Stimulated activated CD4-positive, alpha-beta T cell treated with anti-CD3 and anti-CD28 coated beads, Interleukin-2, amount 100 ng/mL, for 24 hours (primary cell): ENCODE measurements at places on chromosomes 1 and 21.

GRCh38 chr1:64433747-64434146 lies 36.2 kb upstream of the CACHD1 start:
- no peak for DNase-seq

- no peak for DNase-seq
Observed at GRCh38 chr1:205150651-205151428, 29.1 kb upstream of the RBBP5 start.

DNA sequence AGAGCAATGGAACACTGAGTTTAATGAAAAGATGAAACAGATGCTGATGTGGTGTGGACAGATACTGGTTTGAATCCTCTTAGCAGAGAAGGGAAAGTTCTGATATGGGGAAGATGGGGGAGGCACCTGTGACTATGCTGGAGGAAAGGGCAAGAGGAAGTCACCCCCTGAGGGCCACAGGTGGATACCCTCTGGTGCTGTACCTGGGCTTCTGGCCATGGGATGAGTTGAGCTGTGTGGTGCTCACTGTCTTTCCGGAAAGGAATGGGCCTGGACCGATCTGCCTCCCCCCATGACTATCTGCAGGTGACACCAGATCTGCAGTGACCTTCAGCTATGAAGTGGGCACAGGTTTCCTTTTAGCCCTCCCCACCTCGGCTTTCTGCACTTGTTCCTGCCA lies 52.4 kb downstream of the IER5 start:
- no peak for DNase-seq

- no peak for DNase-seq
Observed at GRCh38 chr21:41183575-41183974, 15.6 kb downstream of the BACE2 start.

DNA sequence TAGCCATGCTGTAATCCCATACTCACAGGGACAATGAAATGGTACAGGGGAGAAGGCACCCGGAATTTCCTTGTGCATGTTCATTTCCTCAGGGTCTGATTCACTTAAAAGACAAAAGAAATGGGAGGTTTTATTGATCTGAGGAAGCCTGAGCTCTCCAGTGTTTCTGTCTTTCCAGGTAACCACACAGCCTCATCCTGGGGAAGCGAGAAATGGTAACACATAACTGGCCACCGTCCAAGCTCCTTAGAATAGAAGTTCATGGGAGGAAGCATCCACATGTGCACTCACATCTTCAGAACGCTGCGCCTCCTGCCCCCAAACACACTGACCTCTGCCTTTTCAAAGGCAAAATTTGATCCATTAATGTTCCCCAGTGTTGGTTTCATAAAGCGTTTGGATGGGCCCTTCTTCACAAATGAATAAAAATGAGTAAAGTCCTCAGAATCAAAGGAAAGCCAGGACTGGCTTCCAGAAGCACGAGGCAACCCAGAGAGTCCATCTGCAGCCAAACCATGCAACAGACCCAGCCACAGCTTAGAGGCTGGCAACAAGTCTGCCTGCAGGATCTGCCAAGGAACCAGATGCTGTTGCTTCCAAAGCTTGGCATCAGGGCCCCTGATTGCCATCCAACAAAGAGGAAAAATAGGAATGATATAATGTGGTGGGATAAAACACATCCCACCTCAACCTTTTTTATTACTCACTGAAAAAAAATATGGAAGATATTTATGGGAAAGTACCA lies 120.3 kb downstream of the ZBTB18 start:
- DNase-seq, result no peak

GRCh38 chr1:115988953-115989352 lies 12.6 kb downstream of the SLC22A15 start:
- DNase-seq, result no peak

- no peak for DNase-seq
Observed at GRCh38 chr1:95582191-95582590, 348.2 kb downstream of the RWDD3 start.

DNA sequence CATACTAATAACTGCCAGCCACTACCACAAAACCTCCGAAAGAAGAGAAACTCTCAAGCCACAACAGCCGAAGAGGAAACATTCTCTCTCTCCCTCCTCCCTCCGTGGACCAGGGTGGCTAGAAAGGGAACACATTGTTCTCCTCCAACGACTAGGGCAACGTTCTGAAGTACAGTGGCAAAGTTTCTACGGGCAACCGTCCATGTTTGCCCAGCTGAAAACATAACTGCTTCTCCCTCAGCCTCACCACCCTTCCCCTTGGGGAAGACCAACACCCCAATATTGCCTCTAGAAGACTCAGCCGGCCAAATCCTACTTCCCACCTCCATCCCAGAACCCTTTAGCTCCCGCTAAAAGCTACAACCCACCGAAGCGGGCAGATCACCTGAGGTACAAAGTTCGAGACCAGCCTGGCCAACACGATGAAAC lies 2.0 kb downstream of the GLUL start:
- peak; percentile 19 for DNase-seq

GRCh38 chr1:178725466-178726086 lies 532 bp downstream of the RALGPS2 start:
- DNase-seq, result peak; percentile 30

DNA sequence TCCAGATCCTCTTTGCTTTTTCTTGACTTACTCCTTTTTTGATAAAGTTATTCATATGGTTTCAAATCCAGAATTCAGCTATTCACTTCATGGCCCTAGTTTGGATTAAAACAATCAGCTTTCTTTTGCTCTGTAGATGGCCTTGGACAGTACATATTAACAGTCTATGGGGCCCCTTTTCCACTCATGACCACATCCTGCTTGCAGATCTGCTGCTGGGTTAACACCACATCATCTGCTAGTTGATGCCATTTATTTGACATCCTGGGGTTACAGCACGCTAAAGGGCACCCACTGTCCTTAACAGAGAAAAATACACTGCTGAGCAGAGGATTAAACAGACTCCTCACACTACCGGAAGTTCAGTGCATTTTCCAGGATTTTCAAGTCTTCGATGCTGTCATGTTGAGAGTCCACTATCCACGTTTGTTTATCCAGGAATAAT lies 941 bp upstream of the IFI16 start:
- peak; percentile 48 for DNase-seq

- no peak for DNase-seq
Observed at GRCh38 chr1:151060007-151060656, at the start of gene MLLT11. Gene MLLT11 (plus strand): TSS chr1:151060397. CDS start chr1:151067225, 6,828 bp downstream.

- DNase-seq, result no peak
Observed at GRCh38 chr1:181438013-181438412, 45.3 kb upstream of the CACNA1E start.

- DNase-seq, result no peak
Observed at GRCh38 chr1:218273762-218274479, 11.2 kb upstream of the RRP15 start.

- no peak for DNase-seq
Observed at GRCh38 chr1:11752359-11753088, 9.5 kb upstream of the C1orf167 start.
